ENCODE measurements at places on chromosomes 7 and 10. TPM values are rescaled to one million over a fixed set of nuclear protein-coding genes. Genes with fewer than 3 reads are reported as not detected.

DNA sequence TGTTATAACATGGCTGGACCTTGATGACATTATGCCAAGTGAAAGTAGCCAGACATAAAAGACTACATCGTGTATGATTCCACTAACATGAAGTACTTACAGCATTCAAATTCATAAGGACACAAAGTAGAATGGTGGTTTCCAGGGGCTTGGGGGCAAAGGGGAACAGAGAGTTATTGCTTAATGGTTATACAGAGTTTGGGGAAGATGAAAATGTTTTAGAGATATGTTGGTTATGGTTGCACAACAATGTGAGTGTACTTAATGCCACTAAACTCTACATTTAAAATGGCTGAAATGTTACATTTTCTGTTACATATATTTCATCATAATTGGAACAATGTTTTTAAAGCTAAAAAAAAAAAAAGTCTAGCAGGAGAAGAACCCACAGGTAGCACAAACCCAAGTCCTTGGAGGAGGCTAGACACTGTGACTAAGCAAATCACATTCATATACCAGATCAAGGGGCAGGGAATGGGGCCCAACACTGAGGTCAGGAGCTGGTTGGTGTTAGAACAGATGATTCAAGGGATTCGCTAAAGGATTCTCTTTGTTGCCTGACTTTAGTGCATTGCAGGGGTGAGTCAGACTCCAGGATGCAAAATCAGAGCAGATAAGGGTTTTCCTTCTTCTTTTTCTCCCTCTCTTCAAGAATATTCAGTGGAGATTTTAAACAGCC, 25.1 kb upstream of the AOAH start:
- DNase-seq: no peak
- no peaks in the 10 kb centered on the region for H3K36me3 ChIP-seq
- no peaks in the 10 kb centered on the region for H3K27me3 ChIP-seq
- no peak overlapping the region for H3K4me3 ChIP-seq
- H3K27ac ChIP-seq: no peak overlapping the region
- no peaks in the 10 kb centered on the region for H3K4me1 ChIP-seq

The OR6B1 gene
- total RNA-seq: not detected

- no peak for DNase-seq
- no peaks in the 10 kb centered on the region for H3K36me3 ChIP-seq
- no peaks in the 10 kb centered on the region for H3K4me1 ChIP-seq
- H3K27ac ChIP-seq: no peak overlapping the region
- H3K27me3 ChIP-seq: no peaks in the 10 kb centered on the region
- H3K4me3 ChIP-seq: no peak overlapping the region
Observed at GRCh38 chr10:51405580-51406351, 293.6 kb downstream of the CSTF2T start.

GRCh38 chr10:74419958-74420375, 268.9 kb downstream of the ADK start:
- H3K4me3 ChIP-seq: no peak overlapping the region
- H3K27me3 ChIP-seq: no peaks in the 10 kb centered on the region
- peak; percentile 81 for DNase-seq
- H3K4me1 ChIP-seq: peaks cover 21% of the 10 kb centered on the region
- no peaks in the 10 kb centered on the region for H3K36me3 ChIP-seq
- H3K27ac ChIP-seq: peak overlapping the region; percentile 22

The SNCG gene
- not detected for total RNA-seq
